AG04450 (cell line): ENCODE measurements at places on chromosomes 2 and 18.

- DNase-seq = no peak
Observed at GRCh38 chr2:127183771-127184170, 36.3 kb downstream of the CYP27C1 start.

- no peak for DNase-seq
Observed at GRCh38 chr2:122340246-122340645, 584.8 kb downstream of the TSN start.

GRCh38 chr18:62328586-62329525 is 3.7 kb downstream of the TNFRSF11A start:
- DNase-seq = no peak

- no peak for DNase-seq
Observed at GRCh38 chr2:137944714-137945113, 19.6 kb upstream of the HNMT start.

DNA sequence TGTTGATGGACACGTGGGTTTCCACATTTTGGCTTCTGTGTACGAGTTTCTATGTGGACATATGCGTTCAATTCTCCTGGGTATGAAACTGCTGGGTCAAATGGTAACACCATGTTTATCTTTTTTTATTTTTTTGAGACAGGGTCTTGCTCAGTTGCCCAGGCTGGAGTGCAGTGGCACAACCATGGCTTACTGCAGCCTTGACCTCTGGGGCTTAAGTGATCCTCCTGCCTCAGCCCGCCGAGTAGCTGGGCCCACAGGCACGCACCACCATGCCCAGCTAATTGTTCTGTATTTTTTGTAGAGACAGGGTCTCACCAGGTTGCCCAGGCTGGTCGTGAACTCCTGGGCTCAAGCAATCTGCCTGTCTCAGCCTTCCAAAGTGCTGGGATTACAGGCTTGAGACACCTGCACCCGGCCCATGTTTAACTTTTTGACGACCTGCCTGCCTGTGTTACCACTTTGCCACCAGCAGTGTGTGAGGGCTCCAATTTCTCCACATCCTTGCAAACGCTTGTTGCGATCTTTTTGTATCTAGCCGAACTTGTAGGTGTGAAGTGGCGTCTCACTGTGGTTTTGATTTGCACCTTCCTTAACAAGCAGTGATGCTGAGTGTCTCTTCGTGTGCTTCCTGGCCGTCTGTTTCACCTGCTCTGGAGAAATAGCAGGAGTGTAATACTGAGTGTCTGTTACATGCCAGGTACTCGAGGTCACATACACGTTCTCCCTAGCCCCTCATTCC is 6.9 kb downstream of the HSBP1L1 start:
- no peak for DNase-seq

DNA sequence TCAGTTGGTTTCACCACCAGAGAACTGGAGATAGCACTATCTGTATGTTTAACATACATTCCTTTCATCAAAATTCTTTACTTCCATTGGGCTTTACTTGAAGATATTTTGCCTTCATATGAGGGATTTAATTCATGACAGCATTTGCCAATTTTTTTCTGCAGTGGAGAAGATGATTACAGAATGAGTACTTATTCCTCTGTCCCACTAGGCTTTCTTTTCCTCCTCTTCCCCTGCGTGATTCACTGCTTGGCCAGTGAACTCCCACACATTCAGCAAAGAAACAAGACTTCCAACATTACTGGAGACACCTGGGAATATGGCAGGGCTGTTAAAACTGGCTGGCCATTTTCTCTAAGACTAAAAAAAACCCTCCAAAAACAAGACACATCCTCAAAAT is 425.8 kb upstream of the KCNH7 start:
- DNase-seq = no peak

GRCh38 chr18:12606592-12607315 is 51.2 kb downstream of the SPIRE1 start:
- peak; percentile 27 for DNase-seq
